ENCODE measurements at places on chromosomes 1 and 21.

GRCh38 chr1:229093238-229093540 lies 177.7 kb upstream of the RAB4A start:
- no peak for DNase-seq

DNA sequence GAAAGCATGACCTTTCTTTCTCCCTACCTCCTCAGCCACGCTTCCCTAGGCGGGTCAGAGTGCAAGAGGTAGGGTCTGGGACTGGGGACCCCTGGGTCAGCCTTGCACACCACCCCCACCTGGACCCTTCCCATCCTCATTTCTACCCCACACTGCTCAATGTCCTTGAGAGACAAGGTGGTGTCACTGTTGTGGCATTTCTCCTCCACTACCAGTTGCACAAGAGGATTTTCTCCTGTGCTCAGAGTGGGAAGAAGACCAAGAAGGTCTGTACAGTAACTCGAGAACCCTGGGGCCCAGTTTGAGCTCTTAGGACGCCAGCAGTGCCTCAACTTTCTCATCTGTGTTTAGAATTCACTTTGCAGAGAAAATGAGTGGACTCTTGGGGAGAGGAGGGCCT lies 49.4 kb upstream of the CD34 start:
- no peak for DNase-seq

- DNase-seq, result no peak
These were observed 71.2 kb upstream of the CNN3 start for GRCh38 chr1:94998114-94998513.

GRCh38 chr1:48944811-48945210 lies 168.1 kb upstream of the BEND5 start:
- DNase-seq, result no peak
